ENCODE measurements at places on chromosomes 3 and 15.
A peak's percentile ranks its signal among the peaks of the same experiment; 100 is the strongest.

- no peak for DNase-seq
Observed at GRCh38 chr15:76930831-76931396, 635 bp upstream of the RCN2 start.

DNA sequence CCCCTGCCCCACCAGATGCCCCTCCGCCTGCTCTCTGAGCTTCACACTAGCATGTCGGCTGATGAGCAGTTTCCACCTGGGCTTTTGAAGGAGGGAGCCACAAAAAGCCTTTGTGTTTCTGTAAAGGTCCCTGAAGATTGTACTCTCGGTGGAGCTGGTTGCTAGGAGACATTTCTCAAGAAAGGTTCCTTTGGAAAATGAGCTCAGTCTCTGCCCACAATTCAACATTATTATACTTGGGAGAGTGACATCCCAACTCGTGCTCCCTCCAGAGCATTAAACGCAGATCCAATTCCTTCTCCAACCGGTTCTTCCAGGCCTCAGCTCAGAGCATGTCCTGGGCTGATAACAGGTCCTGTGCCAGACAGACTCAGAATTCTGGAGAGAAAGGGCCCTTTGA is 26.8 kb upstream of the FAM107A start:
- DNase-seq: no peak

- DNase-seq: no peak
Observed at GRCh38 chr3:167304077-167304476, 76.0 kb downstream of the ZBBX start.

DNA sequence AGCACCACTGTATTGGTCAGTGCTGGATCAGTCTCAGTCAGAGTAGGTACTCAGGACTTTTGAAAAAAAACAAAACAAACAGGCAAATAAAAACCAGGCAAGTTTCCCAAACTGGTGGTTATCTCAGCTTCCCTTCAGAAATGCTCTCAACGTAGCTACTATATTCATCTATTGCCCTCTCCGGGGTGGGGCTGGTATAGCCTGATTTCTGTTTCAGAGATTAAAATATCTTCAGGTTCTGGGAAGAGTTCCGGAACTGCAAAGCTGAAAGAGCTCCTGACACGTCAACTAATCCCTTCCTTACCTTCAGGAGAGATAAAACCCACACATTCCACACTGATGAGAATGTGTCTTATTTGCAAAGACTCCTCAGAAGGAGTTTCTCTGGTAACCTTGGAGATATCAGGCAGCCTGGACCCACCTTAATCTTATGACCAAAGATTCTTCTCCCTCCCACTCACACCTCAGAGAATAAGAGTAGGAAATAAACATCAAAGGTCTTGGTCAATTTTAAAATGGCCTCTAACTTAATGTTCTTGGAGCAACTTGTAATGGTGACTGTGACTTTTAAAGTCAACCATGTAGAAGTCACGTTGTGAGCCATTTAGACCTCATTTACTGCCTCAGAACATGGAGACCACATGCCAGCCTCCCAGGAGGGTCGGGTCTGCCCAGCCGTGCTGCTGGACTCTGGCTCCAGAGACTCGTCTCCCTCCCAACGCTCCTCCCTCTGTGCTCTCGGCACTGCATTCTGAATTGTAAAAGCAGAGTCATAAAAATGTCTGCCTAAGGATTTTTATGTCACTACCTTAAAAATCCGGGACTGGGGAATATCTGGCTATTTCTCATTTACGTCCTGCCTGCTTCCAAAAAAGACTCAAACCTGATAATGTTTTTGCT is 53.8 kb downstream of the CDCP1 start:
- no peak for DNase-seq

GRCh38 chr3:177889161-177889560 is 647.1 kb upstream of the KCNMB2 start:
- no peak for DNase-seq

DNA sequence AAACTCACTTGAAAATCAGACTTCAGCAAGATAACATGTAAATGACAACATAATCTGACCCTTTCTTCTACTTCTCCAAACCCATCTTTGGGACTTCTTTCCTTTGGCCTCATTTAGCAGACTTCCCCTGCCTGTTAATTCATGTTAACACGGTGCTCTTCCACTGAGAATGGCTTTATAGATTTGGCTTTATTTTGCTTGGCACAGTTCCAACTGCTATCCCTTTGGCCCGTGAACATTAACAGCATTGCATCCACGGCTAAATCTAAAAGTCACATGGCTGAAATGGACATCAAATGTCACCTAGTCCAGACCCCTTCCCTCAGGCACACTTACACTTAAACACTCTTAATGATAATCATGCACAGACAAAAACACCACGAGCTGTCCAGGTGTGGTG is 3.8 kb downstream of the ZMAT3 start:
- DNase-seq: no peak

GRCh38 chr15:58788056-58788710 is 17.1 kb downstream of the MINDY2 start:
- no peak for DNase-seq

GRCh38 chr3:134777341-134777740 is 17.7 kb upstream of the EPHB1 start:
- no peak for DNase-seq

- no peak for DNase-seq
Observed at GRCh38 chr3:172246107-172246844, 202.0 kb downstream of the GHSR start.

DNA sequence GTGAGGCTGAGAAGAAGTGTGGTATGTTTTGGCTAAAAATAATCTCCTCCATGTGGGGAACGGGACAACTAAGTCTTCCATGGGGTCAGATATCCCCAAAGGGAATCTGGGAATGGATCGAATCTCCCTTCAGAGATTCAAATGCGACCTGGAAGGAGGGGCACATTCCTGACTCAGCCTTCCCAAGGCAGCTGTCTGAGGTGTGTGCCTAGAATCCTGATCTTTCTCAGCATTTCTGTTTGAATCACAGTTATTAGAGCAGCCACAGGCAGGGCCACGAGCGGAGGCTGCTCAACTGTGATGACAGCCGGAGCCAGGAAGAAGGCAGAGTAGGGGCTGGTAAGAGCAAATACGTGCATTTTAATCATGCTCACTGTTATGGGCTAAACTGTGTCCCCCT is 135.1 kb downstream of the ADAMTS17 start:
- DNase-seq: no peak

- DNase-seq: peak; percentile 88
Observed at GRCh38 chr15:38002883-38003477, 68.5 kb downstream of the TMCO5A start.

GRCh38 chr3:160893207-160893606 is 137.2 kb downstream of the PPM1L start:
- no peak for DNase-seq

DNA sequence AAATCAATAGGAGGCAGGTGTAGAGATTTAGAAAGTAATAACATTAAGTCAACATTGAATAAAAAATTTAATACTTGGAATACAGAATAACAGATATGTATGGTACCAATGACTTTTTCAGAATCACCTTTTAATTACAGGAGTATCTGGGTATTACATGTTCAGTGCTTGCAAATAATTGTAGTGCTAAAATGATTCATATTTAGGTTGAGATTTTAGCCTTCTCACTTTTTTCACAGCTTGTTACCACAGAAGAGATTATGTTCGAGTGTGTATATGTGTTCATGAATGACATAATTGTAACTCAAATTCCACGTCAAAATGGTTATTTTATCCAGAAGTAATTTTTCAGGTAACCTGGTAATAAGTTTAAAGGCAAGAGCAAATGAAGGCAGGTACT is 187.9 kb upstream of the TBL1XR1 start:
- DNase-seq: no peak

GRCh38 chr3:45786801-45787495 is 9.4 kb downstream of the SLC6A20 start:
- no peak for DNase-seq

DNA sequence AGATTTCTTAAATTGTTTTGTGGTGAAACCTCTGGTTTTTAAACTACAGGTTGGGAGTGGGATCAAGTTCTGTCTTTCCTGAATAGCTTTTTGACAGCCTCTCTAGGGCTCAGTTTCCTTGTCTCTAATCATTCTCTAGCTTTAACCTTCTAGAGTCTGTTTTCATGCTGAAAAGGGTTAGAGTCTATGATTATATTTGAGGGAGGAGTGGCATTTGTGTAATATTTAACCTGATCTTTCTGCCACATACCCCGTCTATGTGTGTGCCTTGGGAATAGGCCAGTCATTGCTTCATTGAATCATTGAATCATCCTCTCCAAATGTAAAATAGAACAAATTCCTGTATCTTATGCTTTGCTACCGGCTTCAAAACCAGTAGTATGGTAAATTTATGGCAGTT is 204.9 kb downstream of the KLHL25 start:
- no peak for DNase-seq

GRCh38 chr3:135532021-135532420 is 433.5 kb upstream of the PPP2R3A start:
- DNase-seq: no peak

DNA sequence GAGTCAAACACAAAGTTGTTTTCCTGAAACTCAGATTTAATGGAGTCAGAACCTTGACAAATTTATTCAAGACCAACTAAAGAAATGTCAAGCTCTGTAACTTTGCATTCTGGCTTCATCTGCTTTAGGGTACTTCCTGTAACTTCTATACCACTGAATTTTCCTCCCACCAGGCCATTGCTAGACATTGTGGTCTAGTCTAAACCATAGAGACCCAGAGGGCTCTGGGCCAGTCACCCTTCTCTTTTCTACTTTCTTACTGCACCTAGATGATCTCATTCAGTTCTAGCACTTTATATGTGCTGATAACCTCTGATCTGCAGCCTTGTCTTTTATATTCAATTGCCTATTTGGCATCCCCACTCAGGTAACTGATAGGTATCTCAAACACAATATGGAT is 2.8 kb upstream of the OR5K1 start:
- no peak for DNase-seq

- no peak for DNase-seq
Observed at GRCh38 chr3:131480116-131480515, 22.7 kb downstream of the MRPL3 start.

- peak; percentile 69 for DNase-seq
Observed at GRCh38 chr3:172595664-172596393, 72.6 kb upstream of the TNFSF10 start.

GRCh38 chr15:68537097-68537496 is 41.7 kb upstream of the CORO2B start:
- DNase-seq: no peak

DNA sequence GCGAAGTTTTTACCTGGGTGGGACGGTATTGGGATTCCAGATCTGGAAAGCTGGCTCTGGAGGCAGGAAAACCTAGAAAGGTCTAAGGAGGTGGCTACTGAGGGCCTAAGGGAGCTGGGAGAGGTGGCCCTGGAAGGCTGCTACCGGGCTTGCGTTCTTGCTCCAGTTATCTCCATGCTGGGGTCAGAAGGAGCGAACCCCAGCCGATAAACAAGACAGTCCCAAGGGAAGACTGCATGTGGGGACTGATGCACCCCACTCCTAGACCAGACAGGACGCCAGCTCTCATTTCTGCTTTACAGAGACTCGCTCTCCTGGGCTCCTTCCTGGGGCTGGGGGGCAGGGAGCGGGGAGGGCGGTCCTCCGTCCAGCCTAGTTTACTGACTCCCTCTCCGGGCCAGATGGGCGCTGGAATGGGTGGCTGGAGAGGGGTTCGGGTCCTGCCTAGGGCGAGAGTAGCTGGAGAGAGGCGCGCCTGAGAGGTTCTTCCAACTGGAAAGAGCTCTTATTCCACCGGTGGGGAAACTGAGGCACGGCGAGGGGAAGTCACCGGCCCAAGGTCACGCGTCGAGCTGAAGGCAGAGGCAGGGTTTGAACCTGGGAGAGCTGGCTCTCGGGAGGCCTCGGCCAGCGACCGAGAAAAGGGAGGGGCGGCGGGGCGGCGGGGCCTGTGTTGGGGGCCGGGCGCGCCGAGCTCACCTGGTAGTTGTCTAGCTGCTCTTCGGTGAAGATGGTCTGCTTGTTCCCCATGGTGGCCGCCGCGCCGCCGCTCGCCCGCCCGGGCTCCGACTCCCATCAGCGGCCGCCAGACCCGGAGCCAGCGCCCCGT is 565 bp downstream of the CIB2 start:
- DNase-seq: peak; percentile 56

DNA sequence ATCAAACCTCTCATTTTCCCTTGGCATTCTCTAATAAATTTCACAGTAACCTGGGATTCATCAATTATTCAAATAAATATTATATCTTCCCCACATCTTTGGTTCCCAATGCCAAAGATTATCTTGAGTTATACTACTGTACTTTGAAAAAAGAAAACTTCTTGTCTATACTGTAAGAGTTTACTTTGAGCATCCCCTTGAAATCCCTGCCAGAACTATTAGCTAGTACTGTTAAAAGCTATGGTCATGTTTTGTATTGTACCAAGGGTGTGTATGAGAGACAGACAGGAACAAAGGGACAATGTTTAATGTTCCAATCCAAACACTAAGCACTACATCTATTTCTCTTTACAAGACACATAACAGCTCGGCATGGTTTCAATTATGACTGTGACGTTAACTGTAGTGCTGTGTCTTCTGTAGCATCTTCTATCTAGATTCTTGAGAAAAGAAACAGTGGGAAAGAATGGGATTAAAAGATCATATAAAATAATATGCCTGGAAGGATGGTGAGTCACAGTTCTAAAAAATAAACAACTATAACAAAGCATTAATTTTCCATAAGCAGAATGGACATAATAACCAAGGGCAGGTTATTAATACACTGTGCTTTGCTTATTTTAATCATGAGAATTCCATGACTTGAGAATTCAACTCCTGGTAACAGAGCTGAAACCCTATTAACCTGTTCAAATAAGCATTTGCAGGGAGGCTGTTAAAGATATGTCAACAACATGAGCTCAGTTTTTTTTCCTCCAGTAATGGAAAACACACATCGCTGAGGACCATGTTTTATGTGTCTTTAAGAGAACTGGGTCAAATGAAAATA is 71.1 kb downstream of the ALDH1A2 start:
- no peak for DNase-seq

DNA sequence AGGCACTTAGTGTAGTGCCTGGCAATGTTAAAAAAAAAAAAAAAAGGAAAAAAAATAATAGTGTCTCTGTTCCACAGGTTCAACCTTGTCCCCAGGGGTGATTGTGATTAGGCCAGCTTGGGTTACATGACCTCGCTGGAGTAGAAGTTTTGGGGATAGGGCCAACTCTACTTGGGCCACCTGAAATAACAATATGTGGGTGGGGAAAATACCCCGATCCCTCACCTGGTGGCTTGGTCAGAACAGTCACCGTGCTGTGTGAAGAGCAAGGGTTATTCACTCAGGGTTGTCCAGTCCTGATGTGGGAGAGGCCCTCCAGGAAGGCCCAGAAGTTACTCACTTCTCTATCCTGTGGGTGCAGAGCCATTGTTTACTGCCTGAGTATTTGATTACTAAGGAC is 19.5 kb downstream of the XYLB start:
- DNase-seq: no peak

- DNase-seq: no peak
Observed at GRCh38 chr3:10918011-10918410, 74.5 kb upstream of the SLC6A1 start.

DNA sequence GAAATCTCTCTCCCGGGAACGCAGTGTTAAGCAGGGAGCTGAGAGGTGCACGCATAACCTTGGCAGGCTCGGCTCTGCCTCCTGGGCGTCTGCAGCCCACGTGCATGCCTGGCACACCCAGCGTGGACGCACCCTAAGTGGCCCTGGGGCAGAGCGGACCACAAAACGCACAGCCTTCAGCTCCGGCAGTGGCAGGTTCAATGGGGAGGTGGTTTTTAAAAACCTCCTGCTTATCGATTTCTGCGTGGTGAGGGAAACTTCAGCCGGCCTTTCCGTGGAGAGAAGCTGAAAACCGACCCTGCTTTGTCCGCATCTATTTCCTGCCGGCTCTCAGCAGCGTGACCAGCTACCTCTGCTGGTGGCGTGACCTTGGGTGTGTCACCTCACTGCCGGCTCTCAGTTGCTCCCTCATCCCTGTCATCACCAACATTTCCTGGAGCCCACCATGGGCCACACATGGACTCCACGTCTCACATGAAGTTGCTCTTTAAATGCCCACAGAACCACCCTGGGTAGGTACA is 134.8 kb upstream of the MEF2A start:
- no peak for DNase-seq

Data from Karpas-422 (cell line).